Sigmoid colon (tissue), 7 donors: ENCODE measurements at places on chromosomes 5 and 9. TPM values are rescaled to one million over a fixed set of nuclear protein-coding genes. Genes with fewer than 3 reads are reported as not detected.

LRRTM2 gene
- 0.16 TPM for total RNA-seq

RASGRF2 gene
- total RNA-seq: 7.3 TPM

NPR2 gene
- total RNA-seq: 26.1 TPM

SLC6A19 gene
- not detected for total RNA-seq

P4HA2 gene
- total RNA-seq: 27.0 TPM

HRCT1 gene
- 5.4 TPM for total RNA-seq

ADRA1B gene
- total RNA-seq: 0.55 TPM

AHRR gene
- total RNA-seq: 1.4 TPM

PCDHA13 gene
- 1.4 TPM for total RNA-seq

CATSPER3 gene
- not detected for total RNA-seq

DAB2IP gene
- 50.7 TPM for total RNA-seq

SLCO6A1 gene
- not detected for total RNA-seq

GAS1 gene
- total RNA-seq: 93.9 TPM

GFI1B gene
- not detected for total RNA-seq

FREM1 gene
- total RNA-seq: 21.0 TPM

GAPT gene
- total RNA-seq: 2.5 TPM

FKTN gene
- 8.0 TPM for total RNA-seq

SPOCK1 gene
- total RNA-seq: 89.5 TPM

PITX1 gene
- 1.6 TPM for total RNA-seq

WDR38 gene
- total RNA-seq: not detected

TAF11L5 gene
- total RNA-seq: not detected

KIF4B gene
- not detected for total RNA-seq

FCN2 gene
- total RNA-seq: not detected

TNFSF15 gene
- total RNA-seq: 2.3 TPM

HDHD3 gene
- total RNA-seq: 31.6 TPM

OTP gene
- not detected for total RNA-seq

IRF1 gene
- 21.8 TPM for total RNA-seq

C9 gene
- not detected for total RNA-seq
